ENCODE measurements at places on chromosomes 4 and X.
A peak's percentile ranks its signal among the peaks of the same experiment; 100 is the strongest.

- no peak for DNase-seq
Measured at GRCh38 chr4:71251261-71251660, 87.6 kb upstream of the SLC4A4 start.

- no peak for DNase-seq
Measured at GRCh38 chrX:123121241-123121640, 62.8 kb upstream of the GRIA3 start.

GRCh38 chr4:42638993-42639392, 17.9 kb downstream of the ATP8A1 start:
- no peak for DNase-seq

- no peak for DNase-seq
Measured at GRCh38 chr4:40212674-40213527, 16.1 kb downstream of the RHOH start.

- no peak for DNase-seq
Measured at GRCh38 chr4:99894998-99895397, 771 bp upstream of the LAMTOR3 start.

- no peak for DNase-seq
Measured at GRCh38 chr4:156456830-156457229, 503.2 kb upstream of the CTSO start.

DNA sequence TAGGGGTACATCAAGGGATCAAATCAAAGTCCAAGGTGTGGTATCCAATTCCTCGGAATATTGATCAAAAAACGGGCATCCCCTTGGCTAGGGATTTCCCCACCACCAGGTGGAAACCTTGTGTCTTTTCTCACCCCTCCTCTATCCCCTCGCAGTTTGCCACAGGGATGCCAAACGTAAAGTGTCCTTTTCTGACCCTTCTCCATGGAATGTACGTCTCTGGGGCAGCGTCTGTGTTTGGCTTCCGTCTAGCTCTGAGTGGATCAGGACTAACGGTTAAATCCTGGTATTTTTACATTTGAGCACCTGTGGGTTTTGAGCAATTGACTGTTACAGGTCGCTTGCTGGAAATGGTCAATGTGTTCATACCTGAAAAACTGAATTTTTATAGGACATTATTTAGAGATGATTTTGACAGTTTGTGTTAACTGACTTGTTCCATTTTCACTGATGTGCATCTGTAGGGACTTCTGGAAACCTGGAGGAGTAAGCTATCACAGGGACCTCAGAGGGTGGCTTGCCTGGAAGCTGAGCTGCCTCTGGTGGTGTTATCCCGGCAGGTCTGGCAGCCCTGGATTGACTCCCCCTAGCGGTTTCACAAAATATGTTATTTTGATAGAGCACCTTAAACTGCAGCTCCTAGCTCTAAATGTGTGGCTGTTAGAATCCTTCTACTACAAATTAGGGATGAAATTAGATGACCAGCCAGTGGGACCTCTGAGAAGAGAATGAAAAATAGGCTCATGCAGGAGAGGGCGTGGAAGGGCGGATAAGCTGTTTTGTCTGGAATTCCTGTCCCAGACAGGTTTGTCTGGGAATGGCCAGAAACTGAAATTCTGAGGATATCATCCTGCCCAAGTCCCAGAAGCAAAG, 8.8 kb upstream of the MGST2 start:
- DNase-seq = no peak

DNA sequence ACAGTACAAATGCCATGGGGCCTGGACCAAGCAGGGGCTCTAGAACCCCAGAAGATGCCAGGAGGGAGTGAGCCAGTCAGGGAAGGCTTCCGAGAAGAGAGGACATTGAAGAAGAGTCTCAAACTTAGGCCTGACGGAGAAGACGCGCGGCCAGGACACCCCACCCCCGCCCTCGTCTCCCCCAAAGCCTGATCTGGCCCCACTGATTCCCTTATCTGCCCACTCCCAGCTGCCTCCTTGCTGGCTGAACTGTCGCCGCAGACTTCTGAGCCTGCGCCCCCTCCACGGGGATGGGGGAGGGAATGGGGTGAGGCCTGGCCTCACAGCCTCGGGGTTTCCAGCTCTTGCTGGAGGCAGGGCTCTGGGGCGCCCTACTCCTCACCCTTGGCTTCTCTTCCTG, 3.6 kb upstream of the GATA1 start:
- no peak for DNase-seq

DNA sequence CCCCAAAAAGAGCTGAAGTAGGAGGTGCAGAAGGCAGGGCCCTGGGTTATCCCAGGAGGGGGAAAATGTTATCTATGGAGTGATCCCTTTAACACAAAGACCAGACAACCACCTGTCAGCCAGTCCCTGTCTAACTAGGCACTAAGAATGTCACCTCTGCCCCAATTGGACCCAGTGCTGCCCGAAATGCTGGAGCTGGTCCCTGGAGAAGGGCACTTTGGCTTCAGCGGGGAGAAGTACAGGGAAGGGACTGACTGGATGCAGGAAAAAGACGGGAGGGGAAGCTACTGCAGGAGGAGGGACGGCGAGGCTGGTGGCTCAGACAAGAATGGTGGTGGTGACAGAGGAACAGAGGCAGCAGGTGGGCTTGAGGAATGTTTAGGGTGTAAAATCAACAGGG, 17.3 kb downstream of the PHKA2 start:
- no peak for DNase-seq

DNA sequence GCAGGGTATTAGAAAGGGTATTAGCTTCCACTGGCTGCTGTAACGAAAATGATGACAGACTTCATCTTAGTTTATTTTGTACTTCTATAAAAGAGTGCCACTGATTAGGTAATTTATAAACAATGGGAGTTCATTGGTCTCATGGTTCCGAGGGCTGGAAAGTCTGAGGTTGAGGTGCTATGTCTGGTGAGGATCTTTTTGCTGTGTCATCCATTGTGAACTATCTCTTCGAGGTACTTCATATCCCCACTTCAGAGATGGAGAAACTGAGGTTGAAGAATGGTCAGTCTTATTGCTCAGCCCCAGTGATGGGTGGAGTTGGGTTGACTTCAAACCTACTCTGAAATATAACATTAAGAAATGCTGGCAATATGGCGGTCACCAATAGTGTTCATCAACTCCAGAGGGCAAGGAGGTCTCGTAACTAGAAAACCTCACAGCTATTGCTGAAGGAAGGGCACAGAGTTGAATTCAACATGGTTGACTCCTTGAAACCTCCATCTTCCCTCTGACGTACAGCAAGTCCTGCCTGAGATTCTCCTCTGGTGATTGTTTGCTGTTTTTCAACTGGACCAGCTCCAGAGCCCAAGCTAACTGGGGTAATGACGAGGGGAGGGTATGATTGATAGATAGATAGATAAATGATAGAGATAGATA, 53.6 kb upstream of the SHOX start:
- DNase-seq = no peak

DNA sequence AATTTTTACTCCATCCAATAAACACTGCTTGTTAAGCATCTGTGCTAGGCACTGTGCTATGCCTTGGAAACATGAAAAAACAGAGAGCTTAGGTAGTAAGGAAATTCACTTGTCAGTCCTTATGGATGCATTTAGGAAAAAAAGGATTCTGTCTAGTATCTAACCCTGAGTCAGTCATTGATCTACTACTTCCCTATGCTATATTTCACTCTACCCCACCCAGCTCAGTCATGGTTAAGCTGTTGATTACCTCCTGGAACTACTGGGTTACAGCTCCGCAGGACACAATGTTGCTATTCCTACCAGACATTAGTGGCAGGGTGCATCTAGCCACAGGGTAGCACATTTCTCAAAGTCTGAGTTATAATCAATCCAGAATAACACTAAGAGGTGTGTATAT, 2.9 kb upstream of the USP53 start:
- DNase-seq = no peak

- DNase-seq = no peak
Measured at GRCh38 chr4:89582756-89583505, 254.0 kb downstream of the SNCA start.

- no peak for DNase-seq
Measured at GRCh38 chr4:104735174-104735573, 240.5 kb upstream of the CXXC4 start.

DNA sequence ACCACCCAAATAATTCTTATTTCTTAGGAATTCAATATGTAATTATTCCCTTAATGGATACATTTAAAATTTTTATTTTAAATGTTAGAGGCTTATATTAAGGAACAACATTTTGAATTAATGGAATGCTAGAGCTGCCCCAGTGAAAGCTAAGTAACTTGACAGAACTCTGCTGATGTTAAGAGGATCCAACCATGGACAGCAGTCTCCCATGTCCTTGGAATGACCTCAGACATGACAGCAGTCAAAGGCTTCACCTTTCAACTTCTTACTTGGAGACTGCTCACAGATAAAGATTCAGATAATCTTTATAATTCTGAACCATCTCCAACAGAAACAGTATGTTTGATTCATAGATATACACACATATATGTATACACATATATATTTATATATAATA, 17.2 kb downstream of the PDLIM3 start:
- DNase-seq = no peak

DNA sequence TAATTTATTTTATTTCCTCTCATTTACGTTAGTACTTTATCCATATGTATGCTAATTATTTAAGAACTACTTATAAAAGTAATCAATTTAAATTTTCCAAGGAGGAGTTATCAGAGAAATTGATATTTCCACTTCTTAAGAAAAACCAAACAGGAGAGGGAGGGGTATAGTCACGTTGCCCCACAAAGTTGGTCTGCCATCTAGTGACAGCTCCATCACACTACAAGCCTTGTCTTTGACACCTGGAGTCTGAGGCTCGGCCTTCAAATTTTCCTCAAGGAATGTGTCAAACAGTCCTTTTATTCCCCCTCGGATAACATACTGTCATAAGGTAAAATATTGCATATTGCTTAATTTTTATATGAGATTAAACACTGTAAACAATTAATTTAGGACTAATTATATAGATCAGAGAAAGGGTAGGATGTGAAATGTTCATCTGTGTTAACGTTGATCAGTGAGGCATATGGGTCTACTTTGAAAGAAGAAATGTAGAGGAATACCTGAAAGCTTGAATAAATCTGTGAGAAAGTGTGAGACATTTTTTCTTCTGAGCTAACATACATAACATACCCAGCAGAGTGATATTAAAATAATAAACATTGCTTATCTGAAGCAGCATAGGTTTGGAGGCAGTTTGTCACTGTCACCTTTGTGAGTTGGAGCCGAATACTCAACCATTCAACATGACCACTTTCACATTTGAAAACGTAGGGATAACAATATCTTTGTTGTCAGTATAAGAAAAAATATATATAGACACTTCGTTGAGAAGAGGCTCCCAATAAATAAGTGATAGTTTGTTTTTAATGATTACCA, 114.4 kb downstream of the GLRA3 start:
- DNase-seq = no peak

DNA sequence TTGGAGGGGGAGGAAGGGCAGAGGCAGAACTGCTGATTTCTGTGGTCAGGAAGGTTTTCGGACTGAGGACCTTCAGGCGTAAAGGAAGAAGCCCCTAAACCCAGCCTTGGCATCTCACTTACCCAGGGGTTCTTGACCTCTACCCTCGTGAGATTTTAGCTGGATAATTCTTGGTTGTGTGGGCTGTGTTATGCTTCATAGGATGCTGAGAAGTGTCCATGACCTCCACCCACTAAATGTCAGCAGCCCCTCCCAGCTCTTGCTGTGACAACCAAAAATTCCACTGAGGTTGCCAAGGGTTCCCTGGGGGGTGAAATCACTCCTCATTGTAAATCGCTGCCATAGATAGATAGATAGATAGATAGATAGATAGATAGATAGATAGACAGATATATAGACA, 5.8 kb upstream of the CRLF2 start:
- DNase-seq = no peak

- no peak for DNase-seq
Measured at GRCh38 chr4:187069398-187069797, 345.7 kb upstream of the FAT1 start.

DNA sequence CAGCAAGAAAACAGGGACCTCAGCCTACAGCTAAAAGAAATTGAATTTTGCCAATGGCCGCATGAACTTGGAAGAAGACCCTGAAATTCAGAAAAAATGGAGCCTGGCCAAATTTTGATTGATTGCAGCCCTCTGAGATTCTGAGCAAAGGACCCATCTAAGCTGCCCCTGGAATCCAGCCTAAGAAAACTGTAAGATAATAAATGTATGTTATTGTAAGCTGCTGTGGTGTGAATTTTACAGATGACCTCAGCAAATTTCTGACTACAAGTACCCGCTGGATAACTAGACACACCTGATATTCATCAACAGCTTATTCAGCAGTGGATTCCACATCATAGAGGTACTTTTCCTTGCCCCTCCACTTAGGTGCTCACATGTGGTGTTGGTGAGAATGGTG, 119.5 kb upstream of the EPHA5 start:
- DNase-seq = no peak

GRCh38 chr4:22744478-22745062, 51.8 kb downstream of the GBA3 start:
- DNase-seq = no peak

- DNase-seq = no peak
Measured at GRCh38 chr4:72661830-72662229, 92.8 kb upstream of the ADAMTS3 start.

GRCh38 chrX:28981952-28982351, 394.7 kb downstream of the IL1RAPL1 start:
- DNase-seq = no peak

GRCh38 chr4:147012059-147012707, 66.5 kb upstream of the TTC29 start:
- no peak for DNase-seq

GRCh38 chrX:79336869-79337815, 30.0 kb downstream of the ITM2A start:
- no peak for DNase-seq

DNA sequence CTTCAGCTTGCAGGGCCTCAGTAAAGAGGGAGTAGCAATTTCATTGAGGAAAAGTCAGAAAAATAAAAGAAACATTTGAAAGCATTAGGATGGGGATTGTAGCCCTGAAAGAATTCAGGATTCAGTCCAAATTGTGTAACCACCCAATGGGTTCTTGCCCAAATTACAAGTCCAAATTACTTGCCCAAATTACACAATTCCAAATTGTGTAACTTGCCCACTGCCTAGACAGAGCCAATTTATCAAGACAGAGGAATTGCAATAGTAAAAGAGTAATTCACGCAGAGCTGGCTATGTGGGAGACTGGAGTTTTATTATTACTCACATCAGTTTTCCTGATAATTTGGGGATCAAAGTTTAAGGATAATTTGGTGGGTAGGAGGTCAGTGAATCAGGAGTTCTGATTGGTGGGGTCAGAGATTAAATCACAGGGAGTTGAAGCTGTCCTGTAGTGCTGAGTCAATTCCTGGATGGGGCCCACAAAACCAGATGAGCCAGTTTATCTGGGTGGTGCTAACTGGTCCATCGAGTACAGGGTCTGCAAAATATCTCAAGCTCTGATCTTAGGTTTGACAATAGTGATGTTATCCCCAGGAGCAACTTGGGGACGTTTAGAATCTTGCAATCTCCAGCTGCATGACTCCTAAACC, 18.1 kb upstream of the PAGE5 start:
- no peak for DNase-seq

GRCh38 chr4:147840838-147841738, 109.2 kb downstream of the ARHGAP10 start:
- no peak for DNase-seq

- DNase-seq = no peak
Measured at GRCh38 chr4:54842226-54842625, 184.5 kb downstream of the KIT start.

GRCh38 chrX:44871931-44872820, 812 bp upstream of the KDM6A start:
- peak; percentile 2 for DNase-seq

All from stimulated activated CD8-positive, alpha-beta memory T cell treated with anti-CD3 and anti-CD28 coated beads, Interleukin-7, amount 100 ng/mL, for 1 hour (primary cell).